ENCODE measurements at places on chromosomes 5 and 9. TPM values are rescaled to one million over a fixed set of nuclear protein-coding genes. Genes with fewer than 3 reads are reported as not detected.

- no peak for DNase-seq
Measured at GRCh38 chr9:108282872-108283271, 572.9 kb downstream of the ACTL7B start.

The WDR5 gene
- total RNA-seq: 19.6 TPM

The S1PR3 gene
- total RNA-seq: 19.8 TPM

- no peak for DNase-seq
Measured at GRCh38 chr5:94431696-94432095, 186.7 kb downstream of the KIAA0825 start.

The ADGRD2 gene
- total RNA-seq: not detected

The FPGS gene
- total RNA-seq: 31.9 TPM

The SH3TC2 gene
- 15.7 TPM for total RNA-seq

GRCh38 chr9:110028676-110029075 is 179.3 kb downstream of the C9orf152 start:
- DNase-seq: no peak

Measured in left ventricle myocardium superior (tissue), 1 donor.